ENCODE measurements at places on chromosomes 5 and 9.

GRCh38 chr5:60903356-60903755, 41.5 kb downstream of the ERCC8 start:
- H3K27ac ChIP-seq, result no peak overlapping the region
- no peaks in the 10 kb centered on the region for H3K4me1 ChIP-seq
- H3K36me3 ChIP-seq, result no peaks in the 10 kb centered on the region
- H3K4me3 ChIP-seq, result no peak overlapping the region
- no peaks in the 10 kb centered on the region for H3K27me3 ChIP-seq

DNA sequence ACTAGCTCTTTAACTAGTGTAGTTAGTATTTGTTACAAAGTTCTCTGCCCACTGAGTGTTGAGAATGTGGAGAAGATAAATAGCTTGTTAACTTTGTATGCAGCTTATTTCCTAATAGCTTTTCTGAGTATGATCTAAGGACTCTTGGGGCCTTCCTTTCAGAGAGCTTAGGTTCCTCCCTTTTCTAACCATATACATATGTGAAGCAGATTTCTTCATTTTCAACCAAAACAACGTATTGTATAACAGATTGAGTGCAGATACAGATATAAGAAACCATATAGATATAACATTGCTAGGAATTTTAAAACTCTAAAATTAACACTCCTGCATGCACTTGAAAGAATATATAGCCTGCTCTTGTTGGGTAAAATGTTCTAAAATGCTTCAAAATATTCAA, 70.4 kb downstream of the SCAMP1 start:
- H3K27ac ChIP-seq, result no peak overlapping the region
- peaks cover 8% of the 10 kb centered on the region for H3K36me3 ChIP-seq
- H3K27me3 ChIP-seq, result no peaks in the 10 kb centered on the region
- H3K4me1 ChIP-seq, result no peaks in the 10 kb centered on the region
- no peak overlapping the region for H3K4me3 ChIP-seq

DNA sequence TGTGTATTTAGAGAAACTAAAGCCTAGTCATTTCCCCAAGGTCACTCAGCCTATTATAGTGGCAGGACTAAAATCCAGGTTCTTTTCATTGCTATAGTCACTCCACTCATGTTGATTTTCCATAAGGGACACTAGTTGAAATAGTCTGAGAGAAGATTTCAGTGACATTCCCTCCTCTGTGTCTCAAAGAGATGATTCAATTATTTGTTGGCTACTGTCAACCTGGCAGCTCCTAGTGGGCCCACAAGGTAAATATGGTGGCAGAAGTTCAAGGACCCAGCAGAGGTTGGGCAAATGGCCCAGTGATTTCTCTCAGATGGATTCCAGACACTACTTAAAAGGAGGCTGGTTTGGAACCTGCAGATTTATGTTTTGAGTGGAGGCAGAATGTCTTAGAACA, 48.1 kb downstream of the G3BP1 start:
- no peak overlapping the region for H3K4me3 ChIP-seq
- no peak overlapping the region for H3K27ac ChIP-seq
- no peaks in the 10 kb centered on the region for H3K36me3 ChIP-seq
- H3K4me1 ChIP-seq, result peaks cover 5% of the 10 kb centered on the region
- no peaks in the 10 kb centered on the region for H3K27me3 ChIP-seq
- DNase-seq, result no peak

GRCh38 chr5:15598294-15598902, 98.4 kb downstream of the FBXL7 start:
- no peak overlapping the region for H3K27ac ChIP-seq
- no peaks in the 10 kb centered on the region for H3K27me3 ChIP-seq
- no peaks in the 10 kb centered on the region for H3K36me3 ChIP-seq
- no peak overlapping the region for H3K4me3 ChIP-seq
- DNase-seq, result no peak
- no peaks in the 10 kb centered on the region for H3K4me1 ChIP-seq

- H3K36me3 ChIP-seq, result no peaks in the 10 kb centered on the region
- H3K27ac ChIP-seq, result peak within 1 kb of the TSS; percentile 64
- no peaks in the 10 kb centered on the region for H3K27me3 ChIP-seq
- peak within 1 kb of the TSS; percentile 9 for H3K4me3 ChIP-seq
- peaks cover 23% of the 10 kb centered on the region for H3K4me1 ChIP-seq
These were observed at the start of gene SLC28A3 for GRCh38 chr9:84340535-84340934. Gene SLC28A3 (minus strand): TSS chr9:84340758. CDS start chr9:84340633, 125 bp downstream.

GRCh38 chr5:169544264-169544950, 39.2 kb upstream of the SPDL1 start:
- H3K4me3 ChIP-seq, result no peak overlapping the region
- no peaks in the 10 kb centered on the region for H3K27me3 ChIP-seq
- no peak for DNase-seq
- no peaks in the 10 kb centered on the region for H3K4me1 ChIP-seq
- no peaks in the 10 kb centered on the region for H3K36me3 ChIP-seq

GRCh38 chr9:129714511-129715061, 38.3 kb downstream of the PTGES start:
- H3K36me3 ChIP-seq, result no peaks in the 10 kb centered on the region
- H3K27me3 ChIP-seq, result no peaks in the 10 kb centered on the region
- no peaks in the 10 kb centered on the region for H3K4me1 ChIP-seq
- no peak for DNase-seq

GRCh38 chr5:143471666-143472464, 68.4 kb upstream of the NR3C1 start:
- H3K4me1 ChIP-seq, result peaks cover 9% of the 10 kb centered on the region
- H3K4me3 ChIP-seq, result no peak overlapping the region
- H3K36me3 ChIP-seq, result no peaks in the 10 kb centered on the region
- DNase-seq, result no peak
- no peak overlapping the region for H3K27ac ChIP-seq
- no peaks in the 10 kb centered on the region for H3K27me3 ChIP-seq
